ENCODE measurements at places on chromosomes 2 and 18. TPM values are rescaled to one million over a fixed set of nuclear protein-coding genes. Genes with fewer than 3 reads are reported as not detected.

Gene PGAP1
- 24.0 TPM for total RNA-seq

Gene GRHL1
- total RNA-seq = under 0.01 TPM

Gene CTAGE1
- not detected for total RNA-seq

Gene COPS9
- 115 TPM for total RNA-seq

Gene OR6B2
- total RNA-seq = not detected

Gene POMC
- total RNA-seq = 4.2 TPM

Gene MOCOS
- 0.52 TPM for total RNA-seq

Gene CGREF1
- 2.1 TPM for total RNA-seq

Gene CELF4
- total RNA-seq = not detected

Gene PID1
- total RNA-seq = 25.1 TPM

Gene CIAO1
- total RNA-seq = 51.1 TPM

Gene GYPC
- total RNA-seq = 238 TPM

Gene IL18R1
- total RNA-seq = 0.52 TPM

Gene ASB3
- total RNA-seq = 27.7 TPM

Gene IL1F10
- total RNA-seq = not detected

Gene TCF7L1
- 8.9 TPM for total RNA-seq

Gene RND3
- total RNA-seq = 44.4 TPM

Gene GTF2A1L
- total RNA-seq = not detected

Gene AQP12A
- not detected for total RNA-seq

Gene GREB1
- 6.8 TPM for total RNA-seq

Gene PASK
- total RNA-seq = 3.7 TPM

Gene PCARE
- under 0.01 TPM for total RNA-seq

Gene NPHP1
- total RNA-seq = 11.5 TPM

Gene ANKRD30BL
- total RNA-seq = not detected

Gene OTOF
- total RNA-seq = 5.2 TPM

Data from skeletal muscle tissue (tissue), 5 donors.